ENCODE measurements at places on chromosomes 13 and 19.

- DNase-seq = no peak
These were observed 1.5 kb downstream of the PPP2R1A start for GRCh38 chr19:52191389-52191788.

GRCh38 chr19:54364775-54365257, at the start of gene LAIR1:
LAIR1 (minus strand) TSS chr19:54364931; CDS start chr19:54364804, 127 bp downstream.
- peak; percentile 28 for DNase-seq

DNA sequence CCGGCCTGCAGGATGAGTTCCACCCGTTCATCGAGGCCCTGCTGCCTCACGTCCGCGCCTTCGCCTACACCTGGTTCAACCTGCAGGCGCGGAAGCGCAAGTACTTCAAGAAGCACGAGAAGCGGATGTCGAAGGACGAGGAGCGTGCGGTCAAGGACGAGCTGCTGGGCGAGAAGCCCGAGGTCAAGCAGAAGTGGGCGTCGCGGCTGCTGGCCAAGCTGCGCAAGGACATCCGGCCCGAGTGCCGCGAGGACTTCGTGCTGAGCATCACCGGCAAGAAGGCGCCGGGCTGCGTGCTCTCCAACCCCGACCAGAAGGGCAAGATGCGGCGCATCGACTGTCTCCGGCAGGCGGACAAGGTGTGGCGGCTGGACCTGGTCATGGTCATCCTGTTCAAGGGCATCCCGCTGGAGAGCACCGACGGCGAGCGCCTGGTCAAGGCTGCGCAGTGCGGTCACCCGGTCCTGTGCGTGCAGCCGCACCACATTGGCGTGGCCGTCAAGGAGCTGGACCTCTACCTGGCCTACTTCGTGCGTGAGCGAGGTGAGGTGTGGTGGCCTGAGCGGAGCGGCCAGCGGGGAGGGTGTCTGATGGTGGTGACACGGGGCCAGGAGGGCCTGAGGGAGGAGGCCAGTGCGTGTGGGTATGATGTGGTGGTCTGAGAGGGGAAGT, 15.5 kb downstream of the NFIC start:
- DNase-seq = no peak

DNA sequence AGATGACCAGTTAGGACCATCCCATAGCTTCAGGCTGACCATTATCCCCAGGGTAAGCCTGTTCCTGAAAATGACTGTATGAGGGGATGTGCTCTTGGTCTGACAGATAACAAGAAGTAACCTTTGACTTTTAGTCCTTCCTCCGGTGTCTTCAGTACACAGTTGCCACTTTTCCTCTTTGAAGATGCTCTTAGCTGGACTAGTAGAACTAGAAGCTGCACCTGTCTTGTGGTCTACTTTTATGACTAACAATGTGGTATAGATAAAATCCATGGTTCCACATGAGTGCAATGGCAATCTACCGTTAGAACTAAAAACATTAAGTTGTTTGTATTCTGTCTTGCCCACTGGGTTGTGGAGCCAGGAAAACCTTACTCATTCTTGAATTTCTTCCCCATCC, 5.9 kb upstream of the RUBCNL start:
- no peak for DNase-seq

DNA sequence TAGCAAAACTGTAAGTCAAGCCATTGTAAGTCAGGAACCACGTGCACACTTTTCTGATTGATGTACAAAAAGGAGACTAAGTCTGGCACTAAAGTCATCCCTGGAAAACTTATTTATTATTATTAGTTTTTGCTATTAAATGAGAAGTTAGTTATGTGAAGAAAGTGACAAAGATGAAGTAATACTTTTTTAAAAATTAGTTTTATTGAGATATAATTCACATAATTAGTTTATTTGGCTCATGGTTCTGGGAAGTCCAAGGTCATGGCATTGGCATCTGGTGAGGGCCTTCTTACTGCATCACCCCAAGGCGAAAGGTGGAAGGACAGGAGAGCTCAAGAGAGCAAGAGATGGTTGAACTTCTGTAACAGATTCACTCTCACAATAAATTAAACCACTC, 36.9 kb downstream of the GARRE1 start:
- DNase-seq = no peak

DNA sequence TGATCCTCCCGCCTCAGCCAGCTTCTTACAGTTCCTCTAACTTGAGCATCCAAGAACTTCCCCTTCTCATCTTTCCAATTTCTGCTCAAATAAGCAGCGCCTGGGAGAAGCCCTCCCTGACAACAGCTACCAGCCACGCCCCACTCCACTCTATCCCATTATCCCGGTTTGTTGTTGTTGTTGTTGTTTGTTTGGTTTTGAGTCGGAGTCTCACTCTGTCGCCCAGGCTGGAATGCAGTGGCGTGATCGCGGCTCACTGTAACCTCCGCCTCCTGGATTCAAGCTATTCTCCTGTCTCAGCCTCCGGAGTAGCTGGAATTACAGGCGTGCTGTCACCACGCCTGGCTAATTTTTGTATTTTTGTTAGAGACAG, 822 bp upstream of the PTPRS start:
- no peak for DNase-seq

DNA sequence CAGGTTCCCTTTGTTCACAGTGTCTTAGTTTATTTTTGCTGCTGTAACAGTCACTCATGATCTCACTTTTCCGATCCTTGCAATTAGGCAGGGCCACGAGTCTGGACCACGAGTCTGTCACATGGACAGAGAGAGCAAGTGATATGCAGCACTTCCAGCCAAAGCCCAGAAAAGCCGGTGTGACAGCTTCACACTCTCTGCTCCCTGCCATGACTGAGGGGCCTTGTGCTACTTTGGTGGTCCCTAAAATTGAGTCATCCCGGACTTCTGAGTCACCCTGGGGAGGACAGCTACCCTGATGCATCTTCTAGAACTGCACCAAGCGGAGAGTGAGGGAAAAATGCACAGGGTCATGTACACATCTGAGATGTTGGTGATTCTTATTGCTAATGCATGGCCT, 179.6 kb downstream of the EFNB2 start:
- DNase-seq = no peak

- DNase-seq = no peak
These were observed 10.4 kb upstream of the TBC1D4 start for GRCh38 chr13:75492389-75492788.

DNA sequence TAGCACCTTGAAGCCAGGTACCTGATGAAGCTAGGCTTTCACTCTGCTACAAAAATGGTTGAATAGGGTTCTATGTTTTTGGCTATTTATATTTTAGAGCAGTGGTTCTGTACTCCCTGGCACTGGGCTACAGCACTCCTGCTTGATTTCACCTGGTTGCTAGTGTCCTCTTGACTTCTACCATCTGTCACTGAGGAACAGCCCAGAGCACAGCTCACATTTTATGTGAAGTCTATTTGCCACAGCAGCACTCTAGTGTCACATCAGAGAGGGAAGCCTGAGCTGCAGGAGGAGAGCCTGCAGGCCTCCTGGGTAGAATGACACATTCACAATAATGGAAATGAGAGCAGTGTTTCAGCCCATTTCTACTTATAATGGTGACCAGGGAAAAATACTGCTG, 184.2 kb downstream of the ZNF486 start:
- no peak for DNase-seq

GRCh38 chr13:62418872-62419271, 1003.2 kb upstream of the PCDH20 start:
- DNase-seq = no peak

DNA sequence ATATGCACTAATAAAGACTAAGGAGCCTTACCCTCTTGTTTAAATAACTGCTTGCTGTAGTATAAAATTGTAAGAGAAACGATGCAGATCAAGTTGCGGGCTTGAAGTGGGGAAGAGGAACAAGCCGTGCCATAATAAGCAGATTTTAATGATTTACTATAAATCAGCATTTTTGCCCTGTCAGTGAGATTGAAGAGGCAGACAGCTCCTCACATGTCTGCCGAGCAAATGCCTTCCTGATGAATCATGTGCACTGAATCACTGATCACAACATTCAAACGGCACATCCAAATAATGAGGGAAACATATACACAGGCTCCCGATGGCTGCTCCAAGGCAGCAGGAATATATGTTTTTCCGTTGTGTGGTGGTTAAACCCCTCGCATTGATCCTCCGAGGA, 282.9 kb downstream of the TSHZ3 start:
- DNase-seq = no peak

- DNase-seq = no peak
These were observed 14.3 kb downstream of the ACTL9 start for GRCh38 chr19:8684001-8684902.

DNA sequence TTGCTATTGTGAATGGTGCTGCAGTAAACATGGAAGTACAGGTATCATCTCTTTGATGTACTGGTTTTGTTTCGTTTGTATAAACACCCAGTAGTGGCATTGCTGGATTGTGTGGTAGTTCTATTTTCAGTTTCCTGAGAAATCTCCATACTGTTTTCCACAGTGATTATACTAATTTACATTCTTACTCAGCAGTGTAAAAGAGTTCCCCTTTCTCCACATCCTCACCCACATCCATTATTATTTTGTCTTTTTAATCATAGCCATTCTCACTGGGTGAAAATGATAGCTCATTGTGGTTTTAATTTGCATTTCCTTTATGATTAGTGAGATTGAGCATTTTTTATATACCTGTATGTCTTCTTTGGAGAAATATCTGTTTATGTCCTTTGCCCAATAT, 62.3 kb upstream of the PARP4 start:
- DNase-seq = no peak

- no peak for DNase-seq
These were observed 24.9 kb upstream of the NDFIP2 start for GRCh38 chr13:79456051-79456450.

- DNase-seq = no peak
These were observed 5.8 kb downstream of the POU4F1 start for GRCh38 chr13:78597602-78597932.

GRCh38 chr13:19173752-19174151, 7.9 kb downstream of the TUBA3C start:
- DNase-seq = no peak

DNA sequence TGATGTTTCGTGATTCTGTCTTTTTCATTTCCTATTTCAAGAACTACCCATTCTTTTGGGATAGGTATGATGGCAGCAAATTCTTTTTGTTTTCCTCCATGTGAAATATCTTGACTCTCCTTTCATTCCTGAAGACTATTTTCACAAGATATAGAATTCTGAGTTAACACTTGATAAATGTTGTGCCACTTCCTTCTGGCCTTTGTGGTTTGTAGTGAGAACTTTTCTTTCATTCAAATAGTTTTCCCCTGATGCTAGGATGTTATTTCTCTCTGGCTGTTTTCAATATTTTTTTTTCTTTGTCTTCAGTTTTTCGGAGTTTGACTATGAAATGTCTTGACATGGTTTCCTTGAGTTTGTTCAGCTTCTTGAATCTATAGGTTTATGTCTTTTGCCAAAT, 8.3 kb upstream of the TUBGCP3 start:
- DNase-seq = no peak

GRCh38 chr19:3359919-3360420, 6.4 kb upstream of the NFIC start:
- DNase-seq = no peak

- no peak for DNase-seq
These were observed 60.6 kb downstream of the LNX2 start for GRCh38 chr13:27559719-27560118.

GRCh38 chr19:16825312-16826052, 3.7 kb upstream of the SIN3B start:
- no peak for DNase-seq

DNA sequence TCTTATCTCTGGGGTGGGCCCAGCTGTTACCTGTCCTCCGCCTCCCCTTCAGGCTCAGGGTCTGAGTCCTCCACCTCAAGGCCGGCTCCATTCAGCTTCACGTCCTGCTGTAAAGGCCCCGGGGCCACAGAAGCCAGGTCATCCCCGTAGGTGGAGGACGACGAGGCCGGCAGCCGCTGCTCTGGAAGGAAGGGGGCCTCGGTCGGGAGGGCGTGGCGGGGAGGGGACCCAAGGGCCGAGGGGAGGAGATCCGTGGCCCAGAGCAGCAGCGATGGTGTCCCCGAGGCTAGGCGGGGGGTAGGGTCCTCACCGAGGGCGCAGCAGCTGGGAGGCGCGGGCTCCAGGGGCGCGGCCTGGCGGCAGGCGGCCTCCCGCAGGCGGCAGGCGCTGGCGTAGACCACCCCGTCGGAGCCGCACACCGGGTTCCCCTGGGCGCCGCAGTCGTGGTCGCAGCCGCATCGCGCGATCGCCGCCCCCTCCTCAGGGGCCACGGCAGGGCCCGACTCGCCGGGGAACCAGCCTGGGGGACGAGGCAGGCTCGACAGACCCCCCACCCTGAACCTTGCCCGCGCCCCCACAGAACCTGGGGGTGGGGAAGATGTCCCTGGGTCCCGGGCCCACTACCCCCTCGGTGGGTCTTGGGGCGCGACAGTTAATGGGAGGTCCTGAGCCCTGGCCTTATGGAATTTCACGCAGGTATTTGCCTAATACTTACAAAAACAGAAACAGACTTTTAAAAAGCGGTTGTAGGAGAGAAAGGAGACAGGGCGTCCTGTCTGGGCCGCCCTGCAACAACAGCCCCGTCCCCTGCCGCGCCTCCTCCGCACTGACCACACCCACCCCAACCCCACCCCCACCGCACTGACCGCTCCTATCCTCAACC, 7.6 kb downstream of the F2RL3 start:
- DNase-seq = no peak

- no peak for DNase-seq
These were observed 20.5 kb downstream of the ZNF114 start for GRCh38 chr19:48290401-48290770.

- DNase-seq = no peak
These were observed 5.2 kb downstream of the SLC25A42 start for GRCh38 chr19:19068659-19069654.

DNA sequence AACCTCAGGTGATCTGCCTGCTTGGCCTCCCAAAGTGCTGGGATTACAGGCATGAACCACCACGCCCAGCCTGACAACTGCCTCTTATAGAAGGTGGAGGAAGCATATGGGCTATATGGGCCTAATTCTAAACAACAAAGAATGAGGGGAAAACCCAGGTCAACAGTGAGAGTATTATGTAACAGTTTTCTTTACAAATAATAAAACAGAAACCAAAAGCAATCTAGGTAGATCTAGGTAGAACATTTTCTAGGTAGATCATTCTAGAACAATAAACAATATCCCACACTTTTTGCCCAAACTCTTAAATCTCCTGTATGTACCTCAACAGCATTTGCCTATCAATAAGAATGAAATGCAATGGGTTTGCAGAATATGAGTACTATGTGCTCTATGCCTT, 267.4 kb downstream of the ABCC4 start:
- no peak for DNase-seq

GRCh38 chr13:23817830-23818229, 71.4 kb downstream of the MIPEP start:
- no peak for DNase-seq

GRCh38 chr13:44373601-44374347, at the start of gene SERP2:
SERP2 (plus strand) TSS chr13:44373824; CDS start chr13:44374026, 202 bp downstream.
- DNase-seq = no peak
